ENCODE measurements at places on chromosomes 3 and 15. TPM values are rescaled to one million over a fixed set of nuclear protein-coding genes. Genes with fewer than 3 reads are reported as not detected.

DNA sequence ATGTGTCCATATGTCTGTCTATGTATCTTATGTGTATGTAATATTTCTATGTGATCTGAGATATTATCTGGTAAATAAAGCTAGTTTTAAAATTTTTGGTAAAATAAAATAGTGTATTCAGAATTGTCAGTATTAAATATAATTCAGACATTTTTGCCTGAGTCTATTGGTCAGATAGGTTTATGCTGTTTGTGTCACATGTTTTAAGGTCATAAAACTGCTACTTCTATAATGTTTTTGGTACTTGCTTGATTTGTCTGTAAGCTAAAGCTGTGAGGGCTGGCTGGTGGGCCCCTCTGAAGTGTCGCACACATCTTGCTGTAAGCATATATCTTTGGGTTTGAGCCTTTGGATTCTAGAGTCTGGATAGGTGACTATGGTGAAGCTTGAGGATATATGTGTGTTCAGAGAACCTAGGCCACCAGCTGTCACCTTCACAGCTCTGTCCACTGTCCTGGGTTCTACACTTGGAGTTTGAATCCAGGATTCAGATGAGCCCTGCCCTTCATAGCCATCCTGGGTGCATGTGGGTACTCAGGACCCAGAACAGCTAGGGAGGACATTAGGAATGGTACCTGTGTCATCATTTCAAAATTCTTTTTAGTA lies 71.8 kb upstream of the STRIT1 start:
- H3K4me1 ChIP-seq: peaks cover 25% of the 10 kb centered on the region
- DNase-seq: no peak
- no peak overlapping the region for H3K27ac ChIP-seq
- no peaks in the 10 kb centered on the region for H3K27me3 ChIP-seq

Gene IGF2BP2
- 66.2 TPM for total RNA-seq

GRCh38 chr3:188272481-188273372 lies 118.8 kb downstream of the LPP start:
- H3K27ac ChIP-seq: no peak overlapping the region
- no peaks in the 10 kb centered on the region for H3K27me3 ChIP-seq
- no peaks in the 10 kb centered on the region for H3K4me1 ChIP-seq
- no peak overlapping the region for H3K4me3 ChIP-seq
- DNase-seq: peak; percentile 48

GRCh38 chr3:155393316-155393715 lies 99.8 kb upstream of the STRIT1 start:
- H3K4me3 ChIP-seq: no peak overlapping the region
- H3K4me1 ChIP-seq: peaks cover 12% of the 10 kb centered on the region
- no peak for DNase-seq

DNA sequence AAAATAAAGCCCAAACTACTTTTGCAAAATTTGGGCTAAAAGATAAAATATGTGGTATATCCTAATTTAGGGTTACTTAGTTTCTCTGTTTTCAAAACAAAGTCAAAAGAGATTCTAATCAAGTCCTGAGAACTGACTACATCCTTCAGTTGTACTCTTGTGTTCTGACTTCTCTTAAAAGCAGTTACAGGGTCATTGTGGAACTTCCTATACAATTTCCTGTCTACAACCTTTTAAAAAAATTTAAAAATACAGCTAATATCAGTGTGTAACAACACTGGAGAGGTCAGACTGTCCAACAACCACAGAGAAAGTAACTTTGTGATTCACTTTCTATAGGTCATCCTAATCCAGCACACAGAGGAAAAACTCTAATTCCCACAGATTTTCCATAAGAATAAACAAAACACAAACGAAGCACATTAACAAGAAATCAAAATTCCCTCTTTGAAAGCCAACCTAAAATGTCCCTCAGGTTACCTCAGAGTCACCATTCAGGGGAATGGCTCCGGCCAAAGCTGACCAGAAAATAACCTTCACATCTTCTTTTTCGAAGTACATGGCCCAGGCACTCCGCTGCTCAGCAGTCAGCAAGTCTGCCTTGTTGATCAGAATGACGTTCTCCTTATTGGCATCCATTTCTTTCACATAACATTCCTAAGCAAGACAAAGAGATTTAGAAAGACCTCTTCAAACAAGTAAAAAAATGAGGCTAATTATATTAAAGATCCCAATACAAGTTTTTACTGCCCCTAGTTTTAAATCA lies 13.3 kb downstream of the LSG1 start:
- no peak for DNase-seq
- H3K4me3 ChIP-seq: no peak overlapping the region
- no peaks in the 10 kb centered on the region for H3K4me1 ChIP-seq

GRCh38 chr3:45462522-45463265 lies 74.3 kb downstream of the LARS2 start:
- DNase-seq: no peak
- H3K36me3 ChIP-seq: peaks cover 4% of the 10 kb centered on the region
- no peak overlapping the region for H3K4me3 ChIP-seq
- no peak overlapping the region for H3K27ac ChIP-seq

- no peaks in the 10 kb centered on the region for H3K36me3 ChIP-seq
- peaks cover 66% of the 10 kb centered on the region for H3K27me3 ChIP-seq
- no peak overlapping the region for H3K4me3 ChIP-seq
- H3K27ac ChIP-seq: no peak overlapping the region
- DNase-seq: no peak
- H3K4me1 ChIP-seq: peaks cover 9% of the 10 kb centered on the region
These were observed 24.9 kb upstream of the THRB start for GRCh38 chr3:24519368-24520100.

- no peaks in the 10 kb centered on the region for H3K36me3 ChIP-seq
- no peaks in the 10 kb centered on the region for H3K4me1 ChIP-seq
- H3K4me3 ChIP-seq: no peak overlapping the region
- no peaks in the 10 kb centered on the region for H3K27me3 ChIP-seq
- no peak overlapping the region for H3K27ac ChIP-seq
These were observed 15.3 kb downstream of the FOXP1 start for GRCh38 chr3:71568207-71568606.

DNA sequence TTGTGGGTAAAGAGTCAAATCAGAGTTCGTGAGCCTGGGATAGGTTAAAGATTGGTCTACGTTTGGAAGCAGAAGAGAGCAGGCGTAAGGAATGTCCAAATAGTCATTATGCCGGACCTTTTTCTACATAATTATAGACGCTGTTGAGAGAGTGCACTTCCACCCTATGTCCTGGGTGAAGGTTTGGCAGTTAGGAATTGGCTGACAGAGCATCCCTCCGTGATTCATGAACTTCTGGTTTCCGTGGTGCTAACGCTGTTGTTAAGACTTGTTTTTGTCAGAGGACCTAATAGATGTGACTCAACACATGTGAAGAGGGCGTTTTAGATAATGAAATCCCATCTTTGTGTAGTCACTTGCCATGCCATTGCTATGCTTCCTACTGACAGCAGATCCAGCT lies 1.1 kb downstream of the EAF1 start:
- peak overlapping the region; percentile 79 for H3K4me3 ChIP-seq
- no peaks in the 10 kb centered on the region for H3K27me3 ChIP-seq
- H3K27ac ChIP-seq: peak overlapping the region; percentile 73
- no peak for DNase-seq
- H3K36me3 ChIP-seq: peaks cover 36% of the 10 kb centered on the region
- H3K4me1 ChIP-seq: peaks cover 10% of the 10 kb centered on the region

GRCh38 chr3:146589899-146590508 lies 15.1 kb downstream of the PLSCR5 start:
- peak; percentile 60 for DNase-seq
- no peak overlapping the region for H3K4me3 ChIP-seq
- H3K36me3 ChIP-seq: no peaks in the 10 kb centered on the region
- no peak overlapping the region for H3K27ac ChIP-seq

DNA sequence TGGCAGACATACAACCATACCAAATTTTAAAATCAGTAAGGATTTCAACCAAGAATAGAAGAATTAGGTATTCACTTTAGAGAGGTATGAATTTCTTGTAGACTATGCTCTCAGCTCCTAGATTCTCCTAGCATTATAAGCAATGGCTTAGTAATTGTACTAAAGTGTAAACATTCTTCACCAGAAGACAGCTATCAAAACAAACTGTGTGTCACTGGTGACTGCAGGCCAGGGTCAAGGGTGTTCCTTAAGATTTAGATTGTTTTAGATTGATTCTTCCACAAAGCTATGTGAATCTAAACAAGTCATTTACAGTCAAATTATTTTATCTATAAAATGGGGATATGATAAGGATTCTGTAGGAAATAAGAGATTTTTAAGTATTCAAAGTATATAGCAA lies 23.1 kb upstream of the GP5 start:
- no peak for DNase-seq
- H3K36me3 ChIP-seq: peaks cover 52% of the 10 kb centered on the region
- H3K27me3 ChIP-seq: no peaks in the 10 kb centered on the region
- H3K4me1 ChIP-seq: no peaks in the 10 kb centered on the region
- H3K27ac ChIP-seq: no peak overlapping the region

DNA sequence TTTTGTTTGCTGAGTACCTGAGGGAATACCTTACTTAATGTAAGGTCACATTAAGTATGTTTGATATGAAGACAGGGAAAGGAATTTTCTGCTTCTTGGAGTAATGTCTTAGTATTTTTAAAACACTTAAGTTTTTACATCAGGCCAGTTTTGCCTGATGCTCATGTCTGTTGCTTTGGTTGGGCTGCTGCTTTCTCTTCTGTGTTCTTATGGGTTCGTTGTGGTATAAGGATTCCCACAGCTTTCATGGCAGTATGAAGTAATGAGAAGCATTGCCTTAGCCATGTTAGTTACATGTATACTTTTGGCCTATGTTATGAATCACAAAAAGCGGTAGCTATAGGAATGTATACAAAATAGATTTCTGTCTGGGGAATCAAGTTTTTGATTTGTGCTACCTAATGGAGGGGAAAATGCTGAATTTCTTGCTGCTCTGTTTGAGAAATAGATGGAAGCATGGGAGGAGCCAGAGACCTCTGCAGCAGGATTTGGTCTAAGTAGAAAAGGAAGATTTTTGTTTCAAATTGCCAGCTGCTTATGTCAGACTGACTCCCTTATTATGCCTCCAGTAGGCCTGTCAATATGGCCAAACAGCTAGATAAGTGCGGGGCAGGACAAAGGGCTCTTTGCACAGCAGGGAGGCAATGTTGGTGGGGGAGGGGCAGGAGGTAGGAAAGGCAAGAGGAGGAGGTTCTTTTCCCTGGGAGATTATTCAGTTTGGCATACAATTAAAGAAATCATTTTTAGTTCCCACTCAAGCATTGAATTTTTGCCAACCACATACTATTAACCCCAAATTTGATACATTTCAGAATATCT lies 5.2 kb downstream of the SETD5 start:
- H3K4me1 ChIP-seq: peaks cover 59% of the 10 kb centered on the region
- H3K36me3 ChIP-seq: no peaks in the 10 kb centered on the region
- H3K4me3 ChIP-seq: peak overlapping the region; percentile 10
- H3K27ac ChIP-seq: peak overlapping the region; percentile 28
- peak; percentile 43 for DNase-seq

DNA sequence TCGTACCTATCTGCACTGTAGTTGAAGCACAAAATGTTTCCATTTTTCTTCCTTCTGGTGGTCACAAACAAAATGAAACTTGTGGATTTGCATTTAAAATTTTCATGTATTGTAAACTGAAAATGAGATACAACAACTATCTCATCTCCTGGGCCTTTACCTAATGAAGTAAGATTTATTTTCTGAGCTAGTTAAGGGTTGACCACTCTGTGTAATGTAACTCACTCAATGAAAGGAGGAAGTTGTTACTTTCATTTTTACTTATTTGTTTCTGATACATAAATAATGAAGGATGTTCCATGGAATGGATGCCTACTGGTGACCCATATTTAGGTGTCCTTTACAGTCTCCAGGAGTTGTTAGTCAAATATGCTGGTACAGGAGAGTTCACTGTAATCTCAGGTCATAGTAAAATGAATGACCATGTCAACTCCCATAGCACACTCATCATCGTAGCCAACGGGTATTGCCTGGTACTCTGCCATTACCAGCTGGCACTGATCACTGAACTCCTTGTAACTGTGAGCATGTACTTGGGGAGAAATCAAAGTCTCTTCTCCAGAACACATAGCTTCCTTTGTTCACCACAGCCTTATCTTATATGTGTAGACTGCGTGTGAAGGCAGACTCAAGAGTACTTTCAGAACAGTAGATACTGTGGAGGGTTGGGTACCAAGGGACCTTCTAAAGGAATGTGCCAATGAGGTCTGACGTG lies 474.2 kb upstream of the ROBO2 start:
- H3K27ac ChIP-seq: no peak overlapping the region
- no peak overlapping the region for H3K4me3 ChIP-seq
- no peaks in the 10 kb centered on the region for H3K27me3 ChIP-seq

Gene RTP3
- total RNA-seq: not detected

DNA sequence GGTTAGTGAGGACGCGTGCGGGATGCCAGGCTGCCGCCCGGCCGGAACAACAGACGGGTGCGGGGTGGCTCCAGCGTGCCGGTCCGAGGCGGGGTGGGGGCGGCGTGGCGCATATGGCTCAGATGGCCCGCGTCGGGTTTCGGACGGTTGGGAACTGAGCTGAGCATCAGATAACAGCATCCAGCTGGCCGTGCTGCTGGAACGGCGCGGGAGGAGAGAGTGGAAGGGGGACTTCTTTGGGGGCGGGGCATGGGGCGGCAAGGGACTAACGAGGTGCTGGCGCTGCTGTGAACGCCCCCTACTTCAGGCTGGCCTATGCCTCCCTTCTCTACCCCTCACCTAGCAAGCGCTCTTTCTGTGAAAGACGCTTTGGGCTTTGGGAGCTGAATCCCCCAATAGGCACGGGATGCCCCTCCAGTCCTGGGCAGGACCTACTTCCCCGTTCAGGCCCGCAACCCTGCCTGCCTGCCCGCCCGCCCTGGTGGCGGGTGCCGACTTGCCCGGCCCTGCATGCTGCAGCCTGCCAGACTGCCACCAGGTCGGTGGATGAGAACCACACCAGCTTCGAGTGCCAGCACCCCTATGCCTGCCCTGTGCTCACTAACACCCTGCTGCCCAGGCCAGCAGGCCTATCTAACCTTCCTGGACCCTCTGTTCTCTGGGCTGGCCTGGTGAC lies 542 bp downstream of the INKA1 start:
- H3K27ac ChIP-seq: peak overlapping the region; percentile 98
- peak overlapping the region; percentile 64 for H3K4me3 ChIP-seq
- DNase-seq: peak; percentile 57
- no peaks in the 10 kb centered on the region for H3K27me3 ChIP-seq

DNA sequence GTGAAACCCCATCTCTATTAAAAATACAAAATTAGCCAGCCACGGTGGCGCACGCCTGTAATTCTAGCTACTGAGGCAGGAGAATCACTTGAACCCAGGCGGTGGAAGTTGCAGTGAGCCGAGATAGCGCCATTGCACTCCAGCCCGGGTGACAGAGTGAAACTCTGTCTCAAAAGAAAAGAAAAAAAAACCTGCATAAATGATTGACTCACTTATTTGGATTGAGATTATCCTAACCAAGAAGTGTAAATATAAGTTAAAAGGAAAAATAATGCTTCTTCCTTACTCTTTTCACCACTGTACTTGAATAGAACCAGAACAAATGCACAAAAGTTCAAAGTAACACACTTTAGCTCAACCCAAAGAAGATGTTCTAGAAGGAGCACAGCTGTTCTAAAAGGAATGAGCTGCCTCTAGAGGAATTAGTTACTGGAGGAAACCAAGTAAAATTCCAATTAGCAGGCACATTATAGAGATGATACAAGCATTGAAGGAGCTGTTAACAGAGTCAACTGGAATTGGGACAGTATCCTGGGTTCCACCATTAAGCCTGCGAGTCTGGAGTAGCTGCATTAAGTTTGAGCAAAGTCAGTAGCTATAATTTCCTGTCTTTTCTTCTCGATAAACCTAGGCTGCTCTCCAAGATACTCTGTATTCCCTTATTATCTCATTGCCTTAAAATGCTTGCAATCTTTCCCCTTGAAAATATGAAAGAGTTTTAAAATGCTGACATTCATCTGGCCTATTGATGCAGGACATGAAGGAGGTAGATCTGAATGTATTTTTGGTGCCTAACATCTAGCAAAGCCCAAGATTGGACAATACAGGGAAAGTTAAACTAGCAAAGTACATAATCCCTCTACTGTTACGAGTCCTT lies 9.5 kb downstream of the MTHFS start:
- H3K36me3 ChIP-seq: no peaks in the 10 kb centered on the region
- no peaks in the 10 kb centered on the region for H3K4me1 ChIP-seq

Gene ARPP21
- total RNA-seq: not detected

Gene AGTR1
- not detected for total RNA-seq

Measured in A673 (cell line).